Vagina (tissue), 2 donors: ENCODE measurements at places on chromosomes 13 and 19.

- no peak for DNase-seq
These were observed 10.9 kb downstream of the GNA15 start for GRCh38 chr19:3146677-3147100.

GRCh38 chr19:41297628-41298347, 12.2 kb upstream of the CCDC97 start:
- no peak for DNase-seq

GRCh38 chr13:69556540-69557196, 551.0 kb upstream of the ATXN8OS start:
- no peak for DNase-seq

DNA sequence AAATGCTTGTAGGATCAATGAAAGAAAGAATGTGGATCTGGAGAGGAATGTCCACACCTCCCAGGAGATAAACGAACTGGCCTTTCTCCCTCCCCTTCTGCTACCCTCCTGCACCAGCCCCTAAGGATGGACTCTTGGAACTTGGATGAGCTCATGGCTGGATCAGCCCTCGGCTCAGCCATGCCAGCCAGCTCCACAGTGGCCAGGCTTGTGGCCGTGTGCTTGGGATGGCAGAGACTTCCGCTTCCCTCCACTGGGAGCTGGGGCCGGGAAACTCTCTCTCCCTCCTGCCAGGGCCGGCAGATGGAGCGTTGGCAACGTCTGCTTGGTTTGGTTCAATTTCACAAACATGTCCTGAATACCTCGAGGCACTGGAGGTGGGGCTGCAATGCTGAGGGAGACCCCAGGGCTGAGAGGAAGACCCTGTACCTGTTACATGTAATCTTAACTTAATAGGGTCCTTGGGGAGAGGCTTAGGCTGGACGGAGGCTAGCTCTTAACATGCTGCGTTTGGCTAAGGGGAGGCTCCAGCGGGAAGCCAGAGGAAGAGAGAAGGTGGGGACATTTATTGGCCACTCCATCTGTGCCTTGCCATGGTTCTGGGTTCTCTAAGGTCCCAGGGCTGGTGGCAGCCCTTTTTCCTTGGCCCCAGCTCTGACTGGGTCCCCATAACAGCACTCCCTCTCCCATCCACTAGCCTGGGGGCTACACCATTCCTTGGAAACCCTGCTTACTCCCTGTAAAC, 152.5 kb downstream of the IER2 start:
- DNase-seq, result no peak

DNA sequence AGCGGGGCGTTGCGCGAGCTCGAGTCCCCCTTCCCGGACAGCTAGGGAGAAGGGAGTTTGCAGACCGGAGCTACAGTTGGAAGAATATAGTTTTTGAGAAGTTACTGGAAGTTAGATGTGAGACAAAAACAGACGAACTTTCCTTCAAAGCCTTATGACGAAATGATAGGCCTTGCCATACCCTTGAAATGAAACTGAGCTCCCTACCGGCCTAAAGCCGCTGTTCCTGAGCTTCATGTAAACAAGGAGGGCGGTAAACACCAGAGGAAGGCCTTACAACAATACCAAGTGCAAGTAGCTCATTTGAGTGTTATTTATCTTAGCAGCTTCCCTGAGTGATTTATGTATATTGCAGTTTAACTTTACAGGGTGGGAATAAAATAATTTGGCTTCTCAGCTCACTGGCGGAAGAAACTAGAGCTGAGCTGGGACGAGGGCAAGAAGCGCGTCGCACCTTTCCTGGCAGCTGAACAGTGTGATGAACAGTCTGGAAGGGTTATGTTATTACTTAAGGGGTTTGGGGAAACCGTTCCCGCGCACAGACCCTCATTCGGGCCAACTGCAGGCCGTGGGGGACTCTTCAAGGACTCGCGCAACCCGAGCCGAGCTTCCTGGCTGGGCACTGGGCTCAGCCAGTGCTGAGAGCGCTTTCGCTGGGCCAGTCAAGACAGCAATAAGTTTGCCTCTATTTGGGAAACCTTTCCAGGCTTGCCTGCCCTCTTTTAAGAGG, 111.2 kb downstream of the KCNRG start:
- DNase-seq, result no peak

DNA sequence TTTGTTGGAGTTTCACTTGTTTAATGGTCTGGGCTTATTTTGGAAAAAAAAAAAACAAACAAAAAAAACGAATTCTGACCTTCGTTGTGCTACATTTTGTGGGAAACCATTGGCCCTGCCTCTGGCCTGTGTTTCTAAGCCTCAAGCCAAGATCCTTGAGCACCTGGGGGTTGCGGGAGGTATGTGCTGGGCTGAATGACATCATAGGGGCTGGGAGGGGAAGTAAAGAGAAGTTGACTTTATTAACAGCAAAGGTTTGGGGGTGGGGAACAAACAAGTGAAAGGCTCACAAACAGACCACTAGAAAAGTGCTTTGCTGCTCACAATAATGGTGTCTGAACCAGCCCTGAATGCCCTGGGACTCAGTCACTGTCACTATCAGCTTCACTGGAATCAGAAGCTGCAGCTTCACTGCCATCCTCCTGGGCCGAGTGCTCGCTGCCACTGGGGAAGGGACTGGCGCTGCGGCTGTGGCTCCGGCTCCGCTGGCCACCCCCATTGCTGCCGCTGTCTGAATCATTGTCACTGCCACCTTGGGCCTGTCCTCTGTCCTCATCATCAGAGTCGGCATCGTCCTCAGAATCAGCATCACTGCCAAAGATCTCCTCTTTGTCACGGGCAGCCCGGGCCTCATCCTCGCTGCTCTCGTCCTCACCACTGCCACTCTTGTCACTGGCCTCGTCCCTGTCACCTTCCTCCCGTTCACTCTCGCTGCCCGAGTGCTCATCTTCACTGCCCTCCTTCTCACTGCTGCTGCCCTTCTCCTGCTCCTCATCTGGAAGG, 5.1 kb downstream of the PAF1 start:
- DNase-seq, result no peak

- DNase-seq, result no peak
These were observed 25.3 kb upstream of the MED4 start for GRCh38 chr13:48120241-48120640.

GRCh38 chr19:55206664-55207500, 2.4 kb downstream of the PTPRH start:
- DNase-seq, result no peak

DNA sequence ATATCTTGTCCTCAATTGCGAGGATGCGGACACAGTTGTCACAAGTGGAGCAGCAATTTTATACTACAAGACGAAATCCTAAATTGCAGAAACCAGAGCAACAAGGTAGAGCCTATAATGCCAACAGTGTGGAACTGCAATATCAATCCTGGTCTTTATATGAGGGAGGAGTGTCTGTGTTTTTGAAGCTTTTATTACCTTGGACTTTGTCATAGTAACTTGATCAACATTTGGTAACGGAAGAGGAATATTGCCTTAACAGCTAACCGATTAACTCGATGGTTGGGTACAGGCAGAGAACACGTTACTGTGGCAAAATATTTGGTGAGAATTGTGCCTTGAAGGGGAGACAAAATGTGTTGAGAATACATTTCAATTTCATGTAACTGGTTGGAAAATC, 661.5 kb downstream of the FGF9 start:
- DNase-seq, result no peak

DNA sequence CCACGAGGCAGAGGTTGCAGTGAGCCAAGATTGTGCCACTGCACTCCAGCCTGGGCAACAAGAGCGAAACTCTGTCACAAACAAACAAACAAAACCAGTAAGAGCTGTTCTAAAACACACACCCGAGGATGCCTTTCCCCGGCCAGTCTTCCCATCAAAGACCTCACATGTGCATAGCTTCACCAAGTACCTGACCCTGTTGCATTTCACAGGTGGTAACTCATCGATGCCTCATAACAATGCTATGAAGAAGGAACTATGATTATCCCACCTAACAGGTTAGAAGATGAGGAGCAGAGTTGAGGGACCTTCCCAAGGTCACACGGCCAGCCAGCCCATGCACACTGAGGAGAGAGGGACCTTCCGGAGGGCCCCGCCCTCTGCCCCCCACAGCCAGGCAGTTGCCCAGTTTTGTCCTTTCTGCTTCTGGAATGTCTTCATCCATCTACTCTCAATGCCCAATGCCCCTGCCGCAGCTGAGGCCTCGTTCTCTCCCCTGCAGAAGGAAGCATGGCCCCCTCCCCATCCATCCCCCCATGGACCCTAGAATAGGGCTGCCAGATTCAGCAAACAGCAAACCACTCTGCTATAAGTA, 16.8 kb upstream of the LENG8 start:
- no peak for DNase-seq

- no peak for DNase-seq
These were observed at the start of gene URI1 for GRCh38 chr19:29941828-29942403. URI1 (plus strand) TSS chr19:29942239; CDS start chr19:29942548, 309 bp downstream.

DNA sequence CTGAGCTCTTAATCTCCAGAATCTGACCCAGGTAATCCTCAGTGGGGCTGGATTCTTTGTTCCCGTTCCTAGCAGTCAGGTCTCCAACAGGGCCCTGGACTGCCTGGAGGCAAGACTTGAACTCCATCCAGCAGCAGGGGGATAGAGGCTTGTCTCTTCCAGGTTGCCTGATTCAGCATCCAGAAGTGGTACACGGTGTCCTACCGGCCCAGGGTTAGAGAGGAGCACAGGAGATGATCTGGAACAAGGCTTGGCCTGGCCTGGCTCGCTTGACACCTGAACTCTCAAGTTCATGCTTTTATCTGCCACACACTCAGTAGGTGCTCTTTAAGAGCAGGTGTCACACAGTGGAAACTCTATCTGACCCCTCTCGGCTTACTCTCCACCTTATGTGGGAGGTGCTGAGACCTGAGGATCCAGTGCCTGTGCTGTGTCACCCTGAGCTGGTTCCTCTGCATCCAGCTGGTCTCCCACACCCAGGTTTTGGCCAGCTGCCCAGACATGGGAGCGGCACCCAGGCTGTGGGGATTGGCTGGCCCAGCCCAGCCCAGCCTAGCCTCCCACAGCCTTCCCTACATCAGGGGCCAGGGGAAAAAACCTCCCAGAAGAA, at the start of gene CYP4F3:
TSS of gene CYP4F3 (plus strand) at position 604 of the 610 bp plus-strand sequence. CDS start 519 bp downstream, outside the sequence.
- peak; percentile 96 for DNase-seq

GRCh38 chr13:110853235-110853721, 61.6 kb downstream of the ANKRD10 start:
- DNase-seq, result peak; percentile 37

DNA sequence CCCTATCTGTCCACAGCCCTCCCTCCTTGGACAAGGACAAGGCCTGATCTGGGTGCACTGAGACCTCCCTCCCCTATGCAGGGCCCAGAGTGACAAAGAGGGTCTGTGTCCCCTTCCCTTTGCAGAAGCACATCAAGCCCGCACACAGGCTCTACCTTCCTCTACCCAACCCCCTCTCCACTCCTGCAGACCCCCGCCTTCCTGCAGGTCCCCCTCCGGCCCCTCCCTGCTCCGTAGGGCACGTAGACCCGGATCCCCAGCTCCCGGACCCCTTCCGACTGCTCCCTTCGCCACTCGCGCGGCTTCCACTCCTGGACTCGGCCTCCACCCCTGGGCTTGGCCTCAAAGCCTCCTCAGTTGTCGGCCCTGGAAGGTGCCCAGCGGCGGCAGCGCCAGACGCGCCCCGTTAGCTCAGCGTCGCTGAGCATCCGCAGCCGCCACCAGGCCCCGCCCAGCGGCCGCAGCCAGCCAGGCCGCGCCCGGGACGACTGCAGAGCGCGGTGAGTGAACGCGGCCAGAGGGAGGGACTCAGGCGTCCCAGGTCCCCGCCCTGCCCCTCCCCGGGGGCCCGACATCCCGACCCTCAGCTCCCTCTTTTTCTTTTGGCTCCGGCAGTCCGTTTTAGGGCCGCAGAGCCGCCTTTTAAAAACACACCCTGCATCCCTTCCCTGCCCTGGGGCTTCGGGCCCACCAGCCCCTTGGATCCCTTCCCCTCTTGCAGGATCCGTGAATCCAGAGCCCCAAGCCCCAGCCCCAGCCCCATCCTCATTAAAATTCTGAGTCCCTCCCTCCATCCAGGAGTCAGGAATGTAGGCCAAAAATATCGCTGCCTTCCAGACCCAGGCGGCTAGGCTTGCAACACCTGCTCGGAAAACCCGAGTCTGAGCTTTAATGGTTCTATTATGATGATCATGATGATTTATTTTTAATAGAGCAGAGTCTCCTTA, 1.5 kb upstream of the MYADM start:
- DNase-seq, result no peak

DNA sequence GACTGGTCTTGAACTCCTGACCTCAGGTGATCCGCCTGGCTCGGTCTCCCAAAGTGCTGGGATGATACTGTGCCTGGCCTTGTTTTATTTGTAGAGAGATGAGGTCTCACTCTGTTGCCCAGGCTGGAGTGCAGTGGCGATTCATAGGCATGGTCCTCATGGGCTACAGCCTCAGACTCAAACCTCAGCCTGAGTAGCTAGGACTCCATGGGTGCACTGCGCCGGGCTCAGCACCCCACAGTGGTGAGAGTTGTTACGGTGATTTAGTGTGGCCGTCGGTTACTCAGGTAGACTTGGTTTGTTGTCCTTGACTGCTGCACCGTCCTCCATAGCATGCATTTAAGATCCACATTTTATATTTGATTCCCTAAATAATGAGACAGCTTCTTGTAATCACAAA, 80.7 kb downstream of the SLC6A16 start:
- DNase-seq, result no peak

- no peak for DNase-seq
These were observed 6.9 kb downstream of the CARM1 start for GRCh38 chr19:10878253-10878652.

- no peak for DNase-seq
These were observed 172.7 kb downstream of the SPRY2 start for GRCh38 chr13:80168089-80168850.

- DNase-seq, result no peak
These were observed 50.4 kb downstream of the MYO9B start for GRCh38 chr19:17125728-17126677.

- DNase-seq, result no peak
These were observed 3.1 kb downstream of the GRIN3B start for GRCh38 chr19:1003283-1003682.

DNA sequence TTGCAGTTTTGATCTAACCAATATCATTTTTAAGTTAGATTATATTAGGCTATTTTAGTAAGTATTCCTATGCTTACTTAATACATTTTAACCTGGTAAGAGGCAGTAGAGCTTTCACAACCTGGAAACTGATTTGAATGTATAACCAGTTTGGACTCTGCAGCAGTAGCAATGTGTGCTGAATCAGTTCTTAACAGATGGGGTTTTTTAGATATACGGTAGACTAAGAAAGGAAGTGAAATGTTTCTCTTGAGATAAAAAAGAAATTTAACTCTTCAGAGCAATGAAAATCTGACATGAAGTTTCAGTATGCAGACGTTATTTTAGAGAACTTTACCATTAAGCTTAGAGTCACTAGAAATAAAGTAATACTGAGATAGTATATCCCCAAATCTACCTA, 2.7 kb downstream of the NBEA start:
- DNase-seq, result no peak

DNA sequence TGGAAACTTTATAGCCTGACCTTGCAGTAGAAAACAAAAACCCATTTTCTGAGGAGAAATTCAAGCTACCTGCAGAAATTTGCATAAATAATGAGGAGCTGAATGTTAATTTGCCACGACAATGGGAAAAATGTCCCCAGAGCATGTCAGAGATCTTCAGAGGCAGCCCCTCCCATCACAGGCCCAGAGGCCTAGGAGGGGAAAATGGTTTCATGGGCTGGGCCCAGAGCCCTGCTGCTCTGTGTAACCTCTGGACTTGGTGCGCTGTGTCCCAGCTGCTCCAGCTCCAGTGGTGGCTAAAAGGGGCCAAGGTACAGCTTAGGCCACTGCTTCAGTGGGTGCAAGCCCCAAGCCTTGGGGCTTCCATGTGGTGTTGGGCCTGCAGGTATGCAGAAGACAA, 257.9 kb downstream of the NHLRC3 start:
- no peak for DNase-seq
